ENCODE measurements at places on chromosomes 6 and 20.

DNA sequence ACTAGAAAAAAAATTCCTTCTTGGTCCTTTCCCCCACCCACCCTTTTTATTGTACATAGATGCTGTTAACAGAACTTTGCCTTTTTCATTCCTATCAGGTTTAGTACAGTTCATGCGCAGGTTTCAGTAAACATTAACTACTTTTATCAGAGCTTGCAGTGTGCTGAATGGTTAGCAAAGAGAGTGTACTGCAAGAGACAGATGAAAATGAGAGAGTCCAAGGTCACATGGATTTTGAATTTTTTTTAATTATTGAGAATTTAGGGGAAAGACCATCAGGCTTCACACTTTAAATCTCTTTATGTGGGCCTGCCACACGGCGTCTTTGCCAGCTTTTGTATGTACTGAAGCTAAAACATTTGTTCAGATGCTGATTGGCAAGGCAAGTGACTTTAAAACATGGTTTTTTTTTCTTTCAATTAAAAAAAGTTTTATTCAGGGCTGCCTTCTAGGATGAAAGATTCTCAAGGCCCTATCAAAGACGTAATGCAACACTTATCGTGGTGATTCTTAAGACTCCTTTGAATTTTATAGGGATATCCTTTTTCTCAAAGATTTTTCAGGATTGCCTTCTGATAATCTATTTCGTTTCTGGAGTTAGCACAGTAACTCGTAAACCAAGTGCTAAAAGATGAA is 32.2 kb downstream of the RREB1 start:
- no peak for DNase-seq

DNA sequence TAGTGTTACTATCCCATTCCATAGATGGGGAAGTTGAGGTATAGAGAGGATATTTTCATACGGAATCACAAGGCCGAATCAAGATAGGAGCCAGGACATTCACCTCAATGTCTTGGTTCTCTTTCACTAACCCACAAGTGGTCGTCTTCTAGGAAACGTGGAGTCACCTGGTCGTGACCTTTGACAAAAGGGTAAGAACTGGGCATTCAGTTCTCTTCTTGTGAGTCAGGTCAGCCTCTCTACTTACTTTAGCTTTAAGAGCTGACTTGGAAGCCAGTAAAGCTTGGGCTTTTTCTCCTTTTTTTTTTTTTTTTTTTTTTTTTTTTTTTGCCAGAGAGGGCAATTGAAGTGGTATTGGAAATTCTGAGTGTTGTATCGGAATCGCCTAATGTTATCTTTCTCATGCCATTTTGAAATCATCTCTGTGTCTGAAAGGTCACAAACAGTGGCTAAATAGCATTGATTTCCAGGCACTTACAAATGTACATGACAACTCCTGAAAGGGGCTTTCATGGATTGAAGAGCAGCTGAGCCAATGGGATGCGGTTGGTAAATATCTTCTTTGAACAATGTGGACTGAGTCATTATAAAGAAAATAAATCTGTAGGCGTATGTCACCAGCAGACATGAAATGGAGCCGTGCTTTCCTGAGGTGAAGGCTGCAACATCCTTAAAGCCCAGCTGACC is 356.9 kb downstream of the KIF16B start:
- DNase-seq = no peak

- no peak for DNase-seq
Observed at GRCh38 chr6:11711003-11711983, 67.3 kb downstream of the ADTRP start.

- DNase-seq = no peak
Observed at GRCh38 chr6:80523010-80523409, 416.5 kb downstream of the BCKDHB start.

DNA sequence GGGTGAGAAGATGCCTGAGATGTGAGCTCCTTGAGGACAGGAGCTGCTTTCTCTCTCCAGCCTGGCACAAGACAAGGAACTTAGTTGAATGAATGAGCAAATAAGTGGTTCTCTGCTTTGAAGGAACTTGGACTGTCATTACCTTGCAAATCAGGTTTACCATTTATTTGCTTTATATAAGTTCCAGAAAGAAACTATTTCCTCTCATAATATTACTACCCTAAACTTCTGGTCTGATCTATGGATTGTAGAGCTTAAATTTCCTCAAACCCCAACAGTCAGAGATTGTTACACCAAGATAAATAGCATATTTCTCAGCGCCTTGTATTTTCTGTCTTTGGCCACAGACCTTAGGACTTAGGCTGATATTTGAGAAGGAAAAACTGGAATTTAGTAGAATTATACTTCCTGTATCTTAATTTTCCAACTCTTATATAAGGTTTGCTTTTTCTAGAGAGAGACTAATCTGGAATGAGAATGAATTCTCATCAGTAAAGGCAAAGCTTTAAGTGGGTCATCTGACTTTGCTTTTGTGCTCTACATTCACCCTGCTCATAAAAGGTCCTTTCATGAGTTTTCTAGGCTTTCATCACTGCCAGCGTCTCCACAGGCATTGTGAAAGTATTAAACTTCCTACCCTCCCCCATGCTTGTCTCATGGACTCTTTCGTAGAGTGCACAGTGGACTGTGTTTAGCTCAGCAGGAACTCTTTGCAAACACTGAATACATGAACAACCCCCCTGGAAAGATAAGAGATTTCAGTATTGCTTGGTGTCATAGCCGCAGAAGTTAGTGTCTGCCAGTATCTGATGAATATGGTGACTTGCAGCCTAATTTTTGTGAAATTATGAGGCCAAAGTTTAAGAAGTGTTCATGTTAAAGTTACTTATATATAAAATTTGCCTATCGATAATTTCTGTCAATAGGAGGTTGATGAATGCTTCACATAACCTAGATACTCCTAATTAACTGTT is 74.0 kb downstream of the PTPRA start:
- no peak for DNase-seq

GRCh38 chr20:3258429-3258828 is 19.4 kb upstream of the SLC4A11 start:
- DNase-seq = no peak

DNA sequence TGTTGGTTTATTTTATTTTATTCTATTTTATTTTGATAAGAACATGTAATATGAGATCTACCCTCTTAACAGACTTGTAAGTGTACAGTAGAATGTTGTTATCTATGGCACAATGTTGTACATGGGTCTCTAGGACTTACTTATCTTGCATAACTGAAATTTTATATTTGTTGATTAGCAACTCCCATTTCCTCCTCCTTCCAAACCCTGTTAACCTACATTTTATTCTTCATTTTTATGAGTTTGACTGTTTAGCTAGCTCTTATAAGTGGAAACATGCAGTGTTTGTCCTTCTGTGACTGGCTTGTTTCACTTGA is 37.9 kb upstream of the BCAS1 start:
- DNase-seq = no peak

DNA sequence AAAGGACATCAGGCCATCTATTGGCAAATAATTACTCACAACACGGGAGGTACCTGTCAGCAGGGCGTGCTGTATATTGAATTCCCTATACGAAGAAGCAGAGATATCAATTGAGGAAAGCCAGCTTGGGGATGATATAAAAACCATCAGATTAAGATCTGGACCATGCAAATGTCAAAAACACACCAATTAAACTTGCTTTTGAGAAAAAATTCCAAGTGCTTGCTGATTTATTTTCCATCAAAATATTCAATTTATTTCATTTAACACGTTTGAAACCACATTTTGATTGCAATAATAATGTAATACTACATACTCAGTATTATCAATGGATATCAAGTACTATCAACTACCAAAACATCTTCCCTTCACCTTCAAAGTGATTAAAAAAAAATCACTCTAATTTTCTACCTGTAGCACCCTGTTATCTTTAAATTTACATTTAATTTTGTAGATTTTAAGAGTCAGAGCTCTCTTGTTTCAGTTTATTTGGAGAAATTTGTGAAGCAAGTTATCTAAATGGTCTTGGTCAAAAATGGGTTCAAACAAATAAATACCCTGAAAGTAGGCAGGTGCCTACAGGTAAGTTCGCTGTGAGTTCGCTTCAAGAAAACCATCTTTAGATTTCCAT is 6.8 kb upstream of the TBX18 start:
- DNase-seq = no peak

DNA sequence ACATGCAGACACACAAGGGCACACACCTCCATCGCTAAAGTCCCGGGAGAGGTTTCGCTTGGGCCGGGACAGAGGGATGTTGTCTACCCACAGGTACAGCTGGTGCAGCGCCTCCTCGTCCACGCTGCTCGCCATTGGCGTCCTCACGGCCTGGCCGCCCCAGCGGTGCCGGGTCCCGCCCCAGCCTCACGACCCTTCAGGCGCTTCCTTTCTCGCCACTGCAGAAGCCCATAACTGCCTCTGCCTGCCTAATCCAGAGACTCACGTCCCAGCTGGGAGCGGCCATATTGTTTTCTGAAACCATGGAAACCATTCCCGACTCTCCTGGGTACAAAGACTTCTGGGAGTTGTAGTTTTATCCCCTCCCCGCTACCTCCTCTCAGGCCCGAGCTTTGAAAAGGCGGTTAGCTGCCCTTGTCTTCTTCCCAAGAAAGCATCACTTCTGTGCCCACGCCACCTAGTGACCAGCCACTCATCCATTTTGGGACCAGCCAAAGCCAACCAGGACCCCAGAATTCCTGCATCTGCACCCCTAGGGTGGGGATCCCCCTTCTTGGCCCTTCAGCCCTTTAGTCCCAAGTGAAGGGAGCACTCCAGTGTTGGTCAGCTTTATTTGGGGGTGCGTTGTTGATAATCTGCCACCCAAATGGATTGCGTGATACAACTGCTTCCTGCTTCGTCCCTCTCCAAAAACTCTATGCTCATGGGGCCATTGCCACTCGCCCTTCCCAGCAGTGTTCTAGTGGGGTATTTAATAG is at the start of gene SPEF1:
SPEF1 (minus strand) TSS at position 296 of the 758 bp plus-strand sequence; CDS start at position 135, 161 bp downstream.
- DNase-seq = peak; percentile 60

- no peak for DNase-seq
Observed at GRCh38 chr6:148565321-148565926, 181.4 kb upstream of the UST start.

DNA sequence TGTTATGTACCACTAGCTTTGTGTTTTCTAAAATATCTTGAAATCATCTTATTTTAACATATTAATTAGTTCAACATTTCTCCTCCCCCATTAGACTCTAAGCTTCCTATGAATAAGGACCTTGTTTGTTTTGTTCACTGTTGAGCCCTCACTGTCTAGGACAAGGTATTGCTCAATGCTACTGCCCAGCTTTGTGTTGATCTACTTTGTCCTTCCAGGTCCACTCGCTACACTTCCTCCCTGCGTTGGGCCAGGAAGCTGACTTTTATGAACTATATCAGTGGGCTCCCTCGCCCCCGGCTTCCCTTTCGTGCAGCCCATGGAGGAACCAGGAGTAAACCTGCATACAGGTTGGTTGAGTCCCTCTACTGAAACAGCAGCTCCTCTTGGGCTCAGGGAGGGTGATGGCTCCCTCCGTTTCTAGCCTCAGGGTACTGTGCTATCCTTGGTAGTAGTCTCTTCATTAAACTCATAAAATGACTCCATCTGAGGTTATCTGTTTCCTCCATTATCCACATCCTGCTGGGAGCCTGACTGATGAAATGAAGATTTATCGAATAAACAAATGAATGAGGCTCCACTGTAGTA is 272.5 kb downstream of the CLIC5 start:
- DNase-seq = no peak

DNA sequence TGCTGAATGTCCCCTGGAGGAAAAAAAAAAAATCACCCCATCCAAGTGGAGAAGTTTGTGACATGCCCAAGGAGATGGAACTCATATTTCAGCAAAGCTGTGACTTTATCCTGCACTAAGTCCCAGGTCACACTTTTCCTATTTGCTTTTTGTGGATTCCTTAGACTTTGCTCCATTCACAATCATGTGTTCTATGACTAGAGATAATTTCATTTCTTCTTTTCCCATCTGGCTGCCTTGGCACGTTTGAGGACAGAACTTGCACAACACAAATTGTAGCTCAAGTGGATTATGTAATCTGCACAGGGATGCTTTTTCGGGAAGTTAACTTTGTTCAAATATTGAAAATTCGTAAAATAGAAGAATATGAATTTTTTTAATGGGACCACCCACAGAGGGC is 100.7 kb upstream of the PTPN1 start:
- no peak for DNase-seq

DNA sequence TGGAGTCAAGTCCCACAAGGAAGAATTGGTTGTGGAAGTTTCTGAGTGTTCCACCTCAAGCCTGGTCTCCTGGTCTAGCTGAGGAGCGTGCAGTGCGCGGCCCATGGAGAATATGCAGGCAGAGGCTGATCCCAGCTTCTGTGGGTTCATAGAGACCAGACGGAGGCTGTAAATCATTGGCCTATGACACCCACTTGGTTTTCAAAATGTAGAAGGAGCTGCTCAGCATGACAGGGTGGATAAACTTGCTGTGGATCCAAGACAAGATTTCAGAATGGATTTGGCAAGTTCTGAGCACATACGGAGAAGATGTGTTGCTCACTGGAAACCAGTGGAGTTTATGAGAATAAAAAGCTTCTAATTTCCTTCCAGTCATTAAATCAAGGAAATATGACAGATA is 744 bp downstream of the KIF25 start:
- DNase-seq = no peak

All from Peyer's patch (tissue), 4 donors.